ENCODE measurements at places on chromosomes 4 and X. TPM values are rescaled to one million over a fixed set of nuclear protein-coding genes. Genes with fewer than 3 reads are reported as not detected.

The ADH1A gene
- not detected for total RNA-seq

The PF4V1 gene
- total RNA-seq = not detected

The CXorf49 gene
- not detected for total RNA-seq

The PRMT9 gene
- total RNA-seq = 5.5 TPM

The VCX gene
- not detected for total RNA-seq

The SMARCAD1 gene
- total RNA-seq = 14.4 TPM

The AMBN gene
- not detected for total RNA-seq
